ELR (cell line): ENCODE measurements at places on chromosomes 1 and 21.

DNA sequence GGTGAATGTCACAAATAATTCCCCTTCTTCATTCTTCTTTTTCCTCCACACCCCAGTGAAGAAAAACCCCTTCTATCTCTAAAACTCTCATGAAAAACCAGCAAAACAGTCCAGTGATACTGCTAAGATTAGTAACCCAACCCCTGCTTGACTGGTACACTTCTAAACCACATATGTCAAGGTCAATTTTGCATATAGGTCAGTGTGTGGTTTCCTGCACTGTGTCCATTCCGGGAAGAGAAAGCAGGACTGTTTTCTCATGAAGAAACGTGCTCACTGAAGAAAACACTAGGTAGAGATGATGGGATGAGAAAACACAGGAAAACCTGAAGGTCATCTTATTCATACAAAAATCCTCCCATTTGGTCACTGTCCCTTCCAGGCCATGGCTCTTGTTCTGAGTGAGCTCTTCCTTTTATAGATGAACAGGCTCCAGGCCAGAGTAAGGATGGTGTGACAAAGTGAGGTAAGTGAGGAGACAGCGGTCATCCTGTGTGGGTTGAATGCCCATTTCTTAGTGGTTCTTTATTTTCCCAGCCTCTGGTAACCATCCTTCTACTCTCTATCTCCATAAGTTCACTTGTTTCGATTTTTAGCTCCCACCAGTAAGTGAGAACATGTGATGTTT lies 122.7 kb downstream of the FASLG start:
- no peak for DNase-seq

GRCh38 chr1:147541672-147542568 lies 619 bp downstream of the BCL9 start:
- DNase-seq = peak; percentile 51

DNA sequence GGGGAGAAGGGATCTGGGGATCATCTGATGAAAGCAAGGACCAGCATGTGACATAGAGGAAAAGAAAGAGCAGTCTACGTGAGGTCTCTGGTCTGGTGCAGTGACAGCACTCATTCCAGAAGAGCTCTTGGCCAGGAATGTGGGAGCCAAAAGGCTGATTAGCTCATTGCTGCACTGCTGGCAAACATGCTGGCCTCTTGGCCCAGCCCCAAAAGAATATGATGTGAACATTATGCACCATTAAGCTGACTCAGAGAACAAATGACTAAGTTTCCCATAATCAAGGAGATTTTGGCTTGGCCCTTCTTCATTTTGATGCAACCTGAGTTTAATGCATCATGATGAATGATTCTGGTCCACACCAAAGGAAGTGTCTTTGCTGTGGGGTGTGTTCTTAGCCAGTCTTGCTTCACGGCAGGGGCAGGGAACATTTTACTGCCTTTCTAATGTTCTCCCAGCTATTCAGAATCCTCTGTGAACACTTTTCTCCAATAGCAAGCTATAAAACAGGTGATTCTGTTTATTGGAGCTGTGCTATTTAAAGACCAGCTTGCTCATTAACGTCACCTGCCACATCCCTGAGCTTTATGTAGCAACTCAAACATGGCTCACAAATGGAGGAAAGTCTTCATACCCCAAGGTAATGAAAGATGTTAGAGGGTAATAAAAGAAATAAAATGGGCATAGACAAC lies 55.1 kb downstream of the PCBP3 start:
- DNase-seq = peak; percentile 83

GRCh38 chr1:8329439-8329838 lies 11.5 kb downstream of the SLC45A1 start:
- peak; percentile 29 for DNase-seq

- peak; percentile 56 for DNase-seq
Observed at GRCh38 chr1:206979379-206980043, 9.3 kb upstream of the FCAMR start.

DNA sequence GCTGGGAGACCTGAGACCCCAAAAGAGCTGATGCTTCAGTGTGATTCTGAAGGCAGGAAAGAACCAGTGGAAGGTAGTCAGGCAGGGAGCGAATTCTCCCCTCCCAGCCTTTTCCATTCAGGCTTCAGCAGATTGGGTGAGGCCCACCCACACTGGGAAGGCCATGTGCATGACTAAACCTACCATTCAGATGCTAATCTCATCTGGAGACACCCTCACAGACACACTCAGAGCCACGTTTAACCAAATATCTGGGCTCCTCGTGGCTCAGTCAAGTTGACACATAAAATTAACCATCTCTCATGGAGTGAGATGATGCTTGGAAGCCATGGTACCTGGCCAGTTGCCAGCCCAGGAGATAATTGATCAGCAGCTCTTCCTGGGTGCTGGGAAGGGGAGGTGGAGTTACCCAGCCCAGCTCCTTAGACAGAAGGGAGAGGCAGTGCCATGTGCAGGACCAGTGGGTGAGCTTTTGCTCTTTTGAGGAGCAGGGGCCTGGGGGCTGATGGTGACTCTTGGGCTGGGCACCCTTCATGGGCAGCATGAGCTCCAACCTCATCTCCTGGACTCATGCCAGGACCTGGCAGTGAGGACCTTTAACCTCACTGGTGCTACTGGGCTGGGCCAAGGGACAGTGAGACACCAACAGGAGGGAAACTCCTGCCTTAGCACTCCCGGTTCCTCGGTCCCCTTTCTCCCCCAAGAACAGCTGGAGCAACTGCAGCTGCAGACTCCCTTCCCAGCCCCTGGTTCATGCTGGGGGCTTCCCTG lies 89.0 kb upstream of the ACTL8 start:
- peak; percentile 55 for DNase-seq

DNA sequence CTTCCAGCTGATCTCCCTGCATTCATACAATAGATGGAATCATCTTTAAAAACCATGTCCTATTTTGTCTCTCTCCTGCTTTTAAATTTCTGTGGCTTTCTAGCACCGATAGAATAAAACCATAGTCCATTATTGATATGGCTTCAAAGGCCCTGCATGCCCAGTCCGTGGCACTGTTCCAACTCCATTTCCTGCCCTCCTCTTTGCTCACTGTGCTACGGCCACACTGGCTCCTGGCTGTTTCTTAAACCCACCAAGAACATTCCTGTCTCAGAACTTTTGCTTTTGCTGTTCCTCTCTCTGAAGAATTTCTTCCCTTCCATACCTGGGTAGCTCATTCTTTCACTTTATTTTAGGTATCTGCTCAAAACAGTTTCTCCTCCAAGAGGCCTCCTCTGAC lies 7.2 kb downstream of the SLAMF1 start:
- DNase-seq = no peak

- peak; percentile 97 for DNase-seq
Observed at GRCh38 chr1:51897699-51898031, 19.1 kb upstream of the NRDC start.

GRCh38 chr1:186799689-186800054 lies 29.1 kb upstream of the PLA2G4A start:
- DNase-seq = no peak

DNA sequence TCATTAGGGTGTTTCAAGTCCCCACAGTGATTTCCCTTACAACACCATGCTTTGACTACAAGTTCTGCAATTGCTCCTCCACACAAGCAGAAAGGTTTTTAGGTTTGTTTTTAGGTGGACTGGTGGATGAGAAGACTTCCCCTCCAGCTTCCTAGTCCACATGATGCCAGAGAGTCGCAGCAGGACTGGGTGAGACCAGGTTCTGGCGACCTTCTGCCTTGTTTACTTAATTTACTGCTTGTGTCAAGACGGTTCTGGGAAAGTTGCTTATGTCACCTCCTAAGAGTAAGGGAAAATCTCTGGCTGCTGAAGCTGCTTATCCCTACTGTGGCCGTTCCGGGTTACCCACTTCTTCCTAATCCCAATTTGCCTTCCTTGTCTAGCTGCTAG lies 76.4 kb downstream of the GLUL start:
- no peak for DNase-seq

- DNase-seq = peak; percentile 42
Observed at GRCh38 chr1:183417772-183418491, at the start of gene NMNAT2. NMNAT2 (minus strand) TSS chr1:183418380; CDS start chr1:183418267, 113 bp downstream.

DNA sequence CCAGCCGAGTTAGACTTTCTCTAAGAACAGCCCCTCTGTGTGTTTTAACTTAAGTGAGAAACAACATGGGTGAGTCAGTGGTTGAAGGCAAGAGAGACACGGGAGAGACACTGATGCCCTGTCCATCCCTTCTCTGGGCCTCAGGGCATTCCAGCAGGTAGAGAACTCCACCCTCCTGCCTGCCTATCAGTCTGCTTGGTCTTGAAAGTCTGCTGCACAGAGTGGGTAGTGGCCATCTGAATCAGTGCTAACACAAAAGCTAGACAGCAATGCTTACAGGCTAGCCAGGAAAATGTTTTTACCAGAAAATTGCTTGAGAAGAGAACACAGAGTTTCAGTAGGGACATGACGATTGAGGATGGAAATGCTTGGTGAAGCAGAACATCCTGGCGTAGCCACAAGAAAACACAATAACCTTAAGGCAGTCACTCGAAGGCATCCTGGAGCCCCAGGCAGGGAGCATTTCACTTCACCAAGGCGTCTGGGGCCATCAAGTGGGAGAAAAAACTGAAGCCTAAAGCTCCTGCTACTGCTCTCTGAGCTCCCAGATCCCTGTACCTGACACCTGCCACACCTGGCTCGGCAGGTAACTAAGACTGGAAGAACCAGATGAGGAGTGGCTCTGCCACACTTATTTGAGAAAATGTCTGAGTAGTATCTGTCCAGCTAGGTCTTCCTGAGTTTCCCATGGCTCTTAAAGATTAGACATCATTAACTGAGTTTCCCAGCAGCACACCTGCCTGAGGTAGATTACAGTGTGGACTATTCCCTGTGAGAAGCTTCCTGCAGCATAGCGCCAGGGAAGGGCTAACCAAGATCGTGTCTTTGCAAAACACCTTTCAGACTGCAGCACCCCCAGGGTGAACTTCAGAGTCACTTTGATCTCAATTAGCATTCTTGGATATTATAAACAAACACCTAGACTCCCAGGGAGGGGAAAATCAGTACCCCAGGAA lies 18.1 kb upstream of the LBR start:
- DNase-seq = no peak

DNA sequence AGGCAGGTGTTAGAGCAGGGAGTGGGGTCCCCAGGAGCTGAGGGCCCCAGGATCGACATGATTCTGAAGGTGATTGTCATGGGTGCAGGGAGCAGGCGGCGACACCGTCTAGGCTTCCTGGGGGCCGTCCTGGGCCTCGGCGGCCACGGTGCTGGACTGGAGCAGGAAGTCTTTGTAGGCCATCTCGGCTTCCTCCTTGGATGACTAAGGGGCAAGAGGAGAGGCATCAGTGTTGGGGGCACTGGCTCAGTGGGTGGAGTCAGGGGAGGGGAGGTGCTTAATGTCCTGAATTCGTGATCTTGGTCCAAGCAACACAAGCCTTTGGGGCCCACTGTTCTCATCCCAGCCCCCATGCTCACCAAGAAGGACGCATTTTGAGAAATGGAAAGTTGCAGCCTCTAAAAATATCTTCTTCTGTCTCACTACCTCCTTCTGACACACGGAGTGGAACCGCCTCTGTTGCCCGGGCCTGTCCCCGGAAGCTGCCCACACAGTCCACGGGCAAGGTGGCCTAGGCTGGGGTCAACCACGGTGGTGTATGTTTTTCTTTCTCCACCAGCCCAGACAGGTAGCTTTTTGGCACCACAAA lies 8.6 kb upstream of the FCMR start:
- DNase-seq = no peak

- DNase-seq = no peak
Observed at GRCh38 chr21:42750737-42751530, 97.5 kb downstream of the PDE9A start.
